ENCODE measurements at places on chromosomes 7 and 10.

DNA sequence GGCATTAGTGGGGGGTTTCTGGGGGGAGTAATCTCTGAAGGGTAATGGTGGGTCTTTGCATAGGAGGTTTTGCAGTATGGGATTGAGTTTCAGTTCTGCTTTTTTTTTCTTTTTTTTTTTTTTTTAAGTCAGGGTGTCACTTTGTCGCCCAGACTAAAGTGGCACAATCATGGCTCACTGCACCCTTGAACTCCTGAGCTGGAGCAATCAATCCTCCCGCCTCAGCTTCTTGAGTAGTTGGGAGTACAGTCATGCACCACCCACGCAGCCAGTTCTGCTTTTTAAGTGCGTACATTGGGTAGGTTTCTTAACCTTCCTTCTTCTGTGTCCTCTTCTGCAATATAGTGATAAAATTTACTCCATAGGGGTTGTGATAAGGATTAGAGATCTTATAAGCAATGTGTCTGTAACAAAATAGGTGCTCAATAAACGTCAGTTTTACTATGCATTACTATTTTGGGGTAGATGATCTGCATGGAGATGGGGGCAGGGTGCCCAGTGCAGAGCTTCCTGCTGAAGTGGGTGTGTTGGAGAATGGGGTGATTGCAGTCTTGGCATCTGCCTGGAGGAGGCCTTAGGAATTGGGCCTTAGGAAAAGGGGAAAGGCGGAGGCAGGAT is 9.6 kb downstream of the KAZALD1 start:
- no peak for DNase-seq

- DNase-seq, result no peak
Observed at GRCh38 chr7:22821702-22822485, 755 bp downstream of the TOMM7 start.

DNA sequence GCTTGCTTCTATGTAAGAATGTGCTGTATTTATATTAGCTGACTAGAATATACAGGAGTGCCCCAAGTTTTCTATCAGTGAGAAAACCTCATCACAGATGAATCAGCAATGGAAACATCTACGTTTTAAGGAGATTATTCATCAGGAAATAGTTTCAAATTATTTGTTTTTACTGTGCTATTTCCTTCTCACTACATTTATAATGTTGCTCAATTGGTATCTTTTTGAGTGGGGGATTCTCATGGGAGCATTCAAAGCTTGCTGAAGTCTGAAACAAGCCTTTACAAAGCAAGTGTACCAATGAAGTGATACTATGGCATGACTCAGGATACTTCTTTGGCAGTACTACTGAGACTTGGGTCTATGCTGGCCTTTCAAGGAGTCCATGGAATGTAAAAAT is 191.1 kb upstream of the SLC26A5 start:
- no peak for DNase-seq

GRCh38 chr10:43958964-43959363 is 310.3 kb upstream of the ZNF32 start:
- no peak for DNase-seq

Data from left hindlimb (tissue), 1 donor.